T-helper 17 cell (primary cell): ENCODE measurements at places on chromosomes 5 and 9. TPM values are rescaled to one million over a fixed set of nuclear protein-coding genes. Genes with fewer than 3 reads are reported as not detected.

Gene SPOCK1
- total RNA-seq, result not detected

Gene ZDHHC21
- total RNA-seq, result 6.5 TPM

Gene ZSWIM6
- total RNA-seq, result 6.5 TPM

Gene POLR1E
- total RNA-seq, result 28.6 TPM

Gene GHR
- total RNA-seq, result not detected

Gene SLC36A3
- total RNA-seq, result not detected

Gene COL23A1
- not detected for total RNA-seq

Gene NR2F1
- total RNA-seq, result not detected

Gene SELENOP
- not detected for total RNA-seq

Gene ALDH1A1
- 0.16 TPM for total RNA-seq

Gene ASTN2
- total RNA-seq, result 4.8 TPM

DNA sequence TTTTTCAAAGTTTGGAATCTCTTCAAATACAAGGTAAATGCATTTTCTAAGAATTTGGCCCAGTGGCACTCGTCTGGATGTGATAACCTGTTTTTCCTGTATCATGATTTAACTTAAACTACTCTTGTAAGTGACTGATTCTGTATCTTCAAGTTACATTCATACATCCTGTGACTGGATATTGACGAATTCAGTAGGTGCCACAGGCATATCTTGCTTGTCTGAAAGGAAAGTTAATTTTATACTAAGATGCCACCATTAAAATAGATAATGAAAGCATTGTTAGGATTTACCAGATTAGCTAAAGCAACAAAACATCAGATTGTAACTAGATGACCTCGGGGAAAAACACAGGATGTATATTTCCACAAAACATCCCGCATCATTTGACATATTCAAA lies 175.3 kb upstream of the ZNF608 start:
- H3K27me3 ChIP-seq, result no peaks in the 10 kb centered on the region
- H3K4me3 ChIP-seq, result no peak overlapping the region
- no peaks in the 10 kb centered on the region for H3K4me1 ChIP-seq
- no peak for DNase-seq

- H3K4me1 ChIP-seq, result peaks cover 2% of the 10 kb centered on the region
- H3K4me3 ChIP-seq, result no peak overlapping the region
- no peak for DNase-seq
- H3K27me3 ChIP-seq, result no peaks in the 10 kb centered on the region
- no peak overlapping the region for H3K27ac ChIP-seq
- no peaks in the 10 kb centered on the region for H3K36me3 ChIP-seq
Measured at GRCh38 chr9:5499889-5500398, 10.4 kb upstream of the PDCD1LG2 start.

- no peaks in the 10 kb centered on the region for H3K36me3 ChIP-seq
- no peak overlapping the region for H3K4me3 ChIP-seq
- no peaks in the 10 kb centered on the region for H3K27me3 ChIP-seq
- DNase-seq, result no peak
- no peak overlapping the region for H3K27ac ChIP-seq
Measured at GRCh38 chr5:138807182-138807581, 54.0 kb downstream of the CTNNA1 start.

DNA sequence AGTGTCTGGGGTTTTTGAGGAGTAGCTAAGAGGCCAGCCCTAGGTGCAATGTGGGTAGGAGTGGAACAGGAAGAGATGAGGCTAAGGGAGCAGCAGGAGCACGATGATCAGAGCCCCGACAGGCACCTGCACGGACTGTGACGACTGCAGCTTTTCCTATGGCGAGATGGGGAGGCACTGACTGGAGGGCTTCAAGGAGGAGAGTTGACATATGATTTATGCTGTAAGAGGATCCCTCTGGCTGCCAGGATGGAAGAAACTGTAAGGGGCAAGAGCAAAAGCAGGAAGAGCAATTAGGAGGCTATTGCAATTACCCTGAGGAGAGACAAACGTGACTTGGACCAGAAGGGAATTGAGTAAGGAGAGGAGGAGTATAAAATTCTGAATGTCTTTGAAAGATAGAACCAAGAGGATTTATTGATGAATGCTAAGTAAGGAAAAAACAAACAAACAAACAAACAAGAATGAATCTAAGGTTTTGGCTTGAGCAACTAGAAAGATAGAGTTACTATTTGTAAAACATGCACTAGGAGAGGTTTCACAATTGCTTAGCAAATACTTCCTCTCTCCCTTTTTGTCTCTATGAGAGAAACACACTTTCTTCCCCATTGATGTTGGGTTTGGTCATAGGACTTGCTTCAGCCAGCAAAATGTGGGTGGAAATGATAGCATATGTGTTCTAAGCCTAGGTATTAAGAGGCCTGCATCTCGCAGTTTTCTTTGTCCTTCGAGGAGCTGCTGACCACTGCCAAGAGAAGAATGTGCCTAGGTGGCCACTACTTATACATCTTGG lies 32.9 kb downstream of the TRPC7 start:
- H3K36me3 ChIP-seq, result no peaks in the 10 kb centered on the region
- H3K4me1 ChIP-seq, result no peaks in the 10 kb centered on the region
- DNase-seq, result no peak
- H3K4me3 ChIP-seq, result no peak overlapping the region
- no peaks in the 10 kb centered on the region for H3K27me3 ChIP-seq

DNA sequence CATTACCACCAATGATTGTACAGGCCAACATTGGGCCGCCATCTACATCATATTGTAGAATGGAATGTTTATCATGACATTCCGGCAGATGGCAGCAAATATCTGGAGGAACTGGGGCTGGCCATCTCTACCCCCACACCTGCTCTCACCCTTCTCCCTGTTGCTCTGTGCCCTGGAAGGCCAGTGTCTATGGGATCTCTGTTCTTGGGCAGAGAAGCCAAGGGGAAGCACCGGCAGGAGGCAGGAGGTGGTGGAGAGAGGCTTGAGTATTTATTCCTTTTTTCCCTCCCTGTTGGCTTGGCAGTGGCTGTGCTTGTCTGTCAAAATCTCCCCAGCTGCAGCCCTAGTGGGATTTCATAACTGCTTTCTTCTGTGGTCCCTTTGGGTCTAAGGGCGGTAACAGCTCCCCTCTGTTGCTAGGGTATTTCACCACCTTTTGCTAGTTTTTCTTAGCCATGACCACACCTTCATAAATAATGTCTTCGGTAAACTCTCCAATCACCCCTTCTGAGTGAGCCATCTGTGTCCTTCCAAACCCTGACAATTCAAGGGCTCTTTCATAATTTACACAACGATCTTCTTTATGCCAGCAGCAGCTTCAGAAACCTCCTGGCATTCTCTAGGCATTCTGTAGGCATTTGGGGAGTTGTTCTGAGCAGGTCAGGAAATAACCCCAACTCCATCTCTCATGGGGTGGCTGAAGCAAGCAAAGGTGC lies 225.8 kb downstream of the MELK start:
- no peak overlapping the region for H3K4me3 ChIP-seq
- H3K36me3 ChIP-seq, result no peaks in the 10 kb centered on the region
- peaks cover 41% of the 10 kb centered on the region for H3K27me3 ChIP-seq
- H3K4me1 ChIP-seq, result no peaks in the 10 kb centered on the region
- H3K27ac ChIP-seq, result no peak overlapping the region

DNA sequence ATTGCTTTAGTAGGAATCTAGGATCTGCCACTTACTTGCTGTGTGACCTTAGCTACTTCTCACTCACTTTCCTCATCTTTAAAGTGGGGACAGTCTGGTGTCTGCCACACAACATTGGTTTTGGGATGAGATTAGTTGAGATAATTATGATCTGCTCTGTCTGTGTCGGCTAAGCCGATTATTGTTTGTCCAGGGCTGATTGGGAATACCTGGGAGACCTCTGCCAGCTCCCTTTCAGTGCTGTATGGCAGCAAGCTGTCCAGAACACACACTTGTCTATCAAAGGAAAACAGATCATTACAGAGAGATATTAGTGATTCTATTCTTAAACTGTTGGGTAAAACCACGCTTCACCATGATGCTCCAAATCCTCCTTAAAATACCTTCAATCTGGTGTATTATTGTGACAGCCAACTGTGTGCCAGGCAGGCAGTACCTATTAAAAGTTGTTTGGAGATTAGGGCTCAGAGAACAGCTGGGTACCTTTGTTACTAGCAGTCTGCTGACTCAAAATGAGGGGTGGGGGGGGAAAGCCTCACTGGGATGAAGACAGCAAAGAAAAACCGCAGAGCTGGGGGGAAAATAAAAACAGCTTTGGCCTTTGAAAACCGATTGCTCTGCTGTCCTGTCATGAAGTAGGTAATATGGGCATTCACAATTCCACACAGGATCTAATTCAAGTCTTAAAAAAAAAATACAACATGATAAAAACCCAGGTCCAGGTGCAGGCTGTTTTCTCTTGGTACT lies 458.4 kb upstream of the C9orf72 start:
- H3K27ac ChIP-seq, result no peak overlapping the region
- no peak for DNase-seq
- no peaks in the 10 kb centered on the region for H3K36me3 ChIP-seq
- H3K27me3 ChIP-seq, result no peaks in the 10 kb centered on the region

- DNase-seq, result no peak
- H3K36me3 ChIP-seq, result no peaks in the 10 kb centered on the region
- H3K4me1 ChIP-seq, result peaks cover 6% of the 10 kb centered on the region
- H3K27ac ChIP-seq, result no peak overlapping the region
Measured at GRCh38 chr9:130607640-130608420, 28.5 kb downstream of the FUBP3 start.

DNA sequence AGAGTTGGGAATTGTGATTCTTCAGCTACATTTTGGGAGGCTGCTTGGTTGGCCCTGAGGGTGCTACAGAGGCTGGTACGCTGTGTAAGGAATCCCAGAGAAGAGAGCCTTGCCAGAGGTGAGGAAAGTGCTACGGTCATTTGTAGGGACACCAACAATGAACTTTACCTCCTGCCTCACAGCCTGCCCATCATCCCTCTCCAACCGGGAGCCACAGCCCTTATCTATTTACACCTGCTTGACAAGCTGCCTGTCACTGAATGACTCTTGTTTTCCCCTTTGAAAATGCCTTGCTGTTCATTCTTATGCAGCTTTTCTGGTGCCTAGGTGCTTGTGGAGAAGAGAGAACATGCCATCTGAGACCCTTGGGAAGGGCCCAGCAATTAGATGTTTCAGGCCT lies 110.8 kb downstream of the PCSK1 start:
- no peaks in the 10 kb centered on the region for H3K36me3 ChIP-seq
- no peak overlapping the region for H3K27ac ChIP-seq
- H3K27me3 ChIP-seq, result peaks cover 7% of the 10 kb centered on the region
- no peak overlapping the region for H3K4me3 ChIP-seq

DNA sequence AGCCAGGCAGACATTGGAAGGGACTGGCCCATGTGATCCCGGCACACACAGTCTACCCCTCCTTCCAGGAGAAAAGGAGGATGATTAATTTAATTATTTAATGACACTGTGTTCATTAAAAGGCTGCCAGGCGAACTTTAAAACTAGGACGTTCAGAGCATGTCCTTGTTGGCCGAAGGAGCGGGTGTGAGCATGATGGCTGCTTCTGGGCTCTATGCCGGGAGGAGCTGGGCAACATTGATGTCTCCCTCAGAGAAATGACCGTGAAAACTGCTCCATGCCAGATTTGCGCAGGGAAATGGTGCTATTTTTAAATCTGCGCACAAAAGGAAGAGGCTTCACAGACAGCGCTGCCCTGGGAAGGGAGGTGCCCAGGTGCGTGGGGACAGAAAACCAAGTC lies 284.9 kb upstream of the IRX4 start:
- H3K4me1 ChIP-seq, result no peaks in the 10 kb centered on the region
- peaks cover 47% of the 10 kb centered on the region for H3K27me3 ChIP-seq
- H3K36me3 ChIP-seq, result no peaks in the 10 kb centered on the region
- H3K4me3 ChIP-seq, result no peak overlapping the region
- no peak overlapping the region for H3K27ac ChIP-seq

- H3K36me3 ChIP-seq, result no peaks in the 10 kb centered on the region
- no peak overlapping the region for H3K27ac ChIP-seq
- DNase-seq, result no peak
- no peaks in the 10 kb centered on the region for H3K27me3 ChIP-seq
- no peak overlapping the region for H3K4me3 ChIP-seq
Measured at GRCh38 chr9:83424831-83425230, 113.4 kb downstream of the FRMD3 start.

GRCh38 chr5:82176115-82176814 lies 101.9 kb downstream of the RPS23 start:
- no peak for DNase-seq
- H3K27ac ChIP-seq, result no peak overlapping the region
- no peaks in the 10 kb centered on the region for H3K27me3 ChIP-seq
- H3K4me1 ChIP-seq, result peaks cover 2% of the 10 kb centered on the region
